ENCODE measurements at places on chromosomes 1 and 21.

GRCh38 chr1:1858382-1859086, 32.4 kb downstream of the GNB1 start:
- no peak for DNase-seq

DNA sequence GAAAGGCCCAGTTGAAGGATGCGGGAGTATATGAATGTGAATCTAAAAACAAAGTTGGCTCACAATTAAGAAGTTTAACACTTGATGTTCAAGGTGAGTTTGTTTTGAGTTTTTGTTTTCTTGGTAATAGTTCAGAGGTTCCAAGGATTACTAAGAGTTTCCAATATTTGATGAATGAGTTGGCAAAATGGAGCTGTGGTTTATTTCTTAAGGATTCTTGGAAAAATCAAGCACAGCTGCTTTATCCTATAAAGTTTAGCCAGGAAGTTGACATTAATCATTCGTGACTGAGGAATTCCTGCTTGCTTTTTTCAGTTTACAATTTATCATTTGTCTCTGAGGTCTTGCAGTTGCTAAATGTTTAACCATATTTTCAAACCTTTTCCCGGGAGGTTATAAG, 15.1 kb downstream of the VCAM1 start:
- no peak for DNase-seq

- DNase-seq = no peak
Observed at GRCh38 chr1:154877370-154877974, 7.4 kb upstream of the KCNN3 start.

DNA sequence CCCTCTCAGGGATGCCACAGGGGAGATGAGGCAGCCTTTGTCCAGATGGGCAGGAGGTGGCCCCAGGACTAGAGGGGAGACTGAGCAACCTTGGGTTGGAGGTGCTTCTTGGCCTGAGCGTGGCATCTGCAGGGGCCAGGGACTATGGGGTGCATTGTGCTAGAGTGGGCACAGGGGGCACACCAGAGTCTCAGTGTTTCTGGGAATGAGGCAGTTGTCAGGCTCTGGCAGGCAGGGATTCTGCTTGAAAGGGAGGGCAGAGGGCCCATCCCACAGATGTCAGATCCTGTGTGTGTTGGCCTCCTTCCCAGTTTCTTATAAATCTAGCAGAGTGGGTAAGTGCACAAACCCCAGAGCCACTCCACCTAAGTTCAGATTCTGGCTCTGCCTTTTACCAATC, 13.7 kb downstream of the LGR6 start:
- DNase-seq = no peak

- no peak for DNase-seq
Observed at GRCh38 chr1:236654957-236655356, 31.3 kb upstream of the ACTN2 start.

DNA sequence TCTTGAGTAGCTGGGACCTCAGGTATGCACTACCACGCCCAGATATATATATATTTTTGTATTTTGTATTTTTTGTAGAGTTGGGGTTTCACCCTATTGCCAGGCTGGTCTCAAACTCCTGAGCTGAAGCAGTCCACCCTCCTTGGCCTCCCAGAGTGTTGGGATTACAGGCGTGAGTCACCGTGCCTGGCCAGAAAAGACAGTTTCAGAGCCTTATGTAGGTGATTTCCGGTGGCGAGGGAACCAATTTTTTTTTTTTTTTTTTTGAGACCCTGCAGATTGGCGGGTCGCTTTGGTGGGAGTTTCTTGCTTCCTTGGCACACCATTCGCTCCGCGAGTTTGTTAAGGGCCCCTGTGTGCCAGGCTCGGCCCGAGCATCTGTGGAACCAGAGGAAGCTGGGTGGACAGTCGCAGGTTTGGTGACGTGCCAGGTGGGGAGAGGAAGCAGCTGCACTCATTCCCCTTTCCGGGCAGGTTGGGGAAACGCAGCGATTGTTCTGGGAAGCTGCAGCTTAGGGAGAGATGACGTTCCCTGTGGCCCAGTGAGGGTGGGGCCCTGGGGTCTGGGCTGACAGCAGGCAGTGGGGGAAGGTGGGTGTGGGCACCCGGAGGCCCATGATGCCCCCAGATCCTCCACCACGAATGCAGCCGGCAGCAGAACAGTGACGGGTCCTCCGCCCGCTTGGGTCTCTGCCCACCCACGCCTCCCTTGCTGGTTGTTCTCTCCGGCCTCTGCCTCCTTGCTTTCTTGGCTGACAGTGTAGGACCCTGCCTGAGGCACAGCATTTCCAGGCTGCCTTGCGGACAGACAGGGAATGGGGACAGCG, 25.1 kb downstream of the SPSB1 start:
- DNase-seq = no peak

GRCh38 chr1:112544011-112544688, 35.4 kb downstream of the WNT2B start:
- no peak for DNase-seq

DNA sequence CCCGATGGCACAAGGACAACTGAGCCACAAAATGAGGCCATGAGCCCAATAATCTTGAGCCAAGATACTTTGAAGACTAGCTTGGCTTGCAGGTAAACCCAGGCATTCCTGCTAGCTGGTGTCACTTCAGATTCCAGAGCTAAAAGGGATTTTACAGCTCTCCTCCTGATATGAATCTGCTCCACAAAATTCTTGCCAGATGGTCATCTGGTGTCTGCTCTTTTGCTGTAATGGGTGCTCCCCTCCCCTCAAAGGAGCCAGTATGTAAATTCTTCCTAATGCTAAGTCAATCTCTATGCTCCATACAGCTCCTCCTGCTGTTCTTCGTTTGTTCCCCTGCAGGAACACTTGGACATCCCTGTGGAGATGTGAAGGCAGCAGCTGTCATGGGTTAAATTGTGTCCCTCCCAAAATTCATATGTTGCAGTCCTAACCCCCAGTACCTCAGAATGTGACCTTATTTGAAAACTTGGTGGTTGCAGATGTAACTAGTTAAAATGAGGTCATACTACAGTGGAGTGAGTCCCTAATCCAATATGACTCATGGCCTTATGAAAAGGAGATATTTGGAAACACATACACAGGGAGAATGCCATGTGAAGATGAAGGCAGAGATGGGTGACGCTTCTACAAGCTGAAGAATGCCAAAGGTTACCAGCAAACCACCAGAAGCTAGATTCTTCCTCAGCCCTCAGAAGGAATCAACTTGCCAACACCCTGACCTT, 180.6 kb upstream of the PALMD start:
- no peak for DNase-seq

GRCh38 chr1:54127594-54128300, 25.1 kb downstream of the CDCP2 start:
- no peak for DNase-seq

GRCh38 chr21:34219334-34220060, 144.3 kb upstream of the KCNE2 start:
- DNase-seq = no peak

- no peak for DNase-seq
Observed at GRCh38 chr1:39080831-39081270, 54.7 kb downstream of the NDUFS5 start.

GRCh38 chr1:204199579-204199978, 3.3 kb upstream of the KISS1 start:
- DNase-seq = no peak

DNA sequence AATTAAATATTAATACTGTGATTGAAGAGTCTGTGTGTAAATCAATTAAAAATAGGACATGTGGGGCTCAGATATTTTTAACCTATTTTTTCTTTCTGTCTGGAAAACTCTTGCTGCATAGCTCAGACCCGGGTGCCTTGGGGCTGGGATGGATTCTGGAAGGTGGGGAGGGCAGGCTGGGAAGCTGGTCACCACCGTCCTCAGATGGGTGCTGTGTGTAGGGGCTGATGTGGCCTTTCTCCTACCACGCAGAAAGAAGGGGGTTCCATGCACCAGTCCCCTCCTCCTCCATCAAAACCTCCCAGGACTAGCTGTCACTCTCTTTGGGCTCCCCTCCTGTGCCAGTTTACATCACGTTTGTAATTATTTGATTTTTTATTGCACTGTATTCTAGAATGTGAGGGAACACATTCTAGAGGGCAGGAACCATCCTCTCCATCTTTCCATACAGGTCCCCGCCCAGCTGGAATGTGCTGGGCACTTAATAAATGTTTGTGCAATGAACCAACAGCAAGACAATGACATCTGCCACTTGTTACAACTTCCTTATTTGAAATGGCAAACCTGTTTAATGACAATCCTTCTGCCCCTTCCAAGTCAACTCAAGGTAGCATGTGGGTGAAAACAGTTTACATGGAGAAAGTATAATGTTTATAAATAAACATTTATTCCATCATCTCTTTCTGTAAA, 104.3 kb downstream of the EDEM3 start:
- DNase-seq = no peak
